ENCODE measurements at places on chromosomes 1 and 21.

GRCh38 chr1:66752000-66752592 is at the start of gene DYNLT5:
DYNLT5 (plus strand) TSS chr1:66752459; CDS start chr1:66754659, 2,200 bp downstream.
- no peak for DNase-seq

- no peak for DNase-seq
Observed at GRCh38 chr1:42914092-42914627, 44.5 kb downstream of the SLC2A1 start.

- no peak for DNase-seq
Observed at GRCh38 chr1:81314513-81315233, 486.1 kb upstream of the ADGRL2 start.

GRCh38 chr1:10905841-10906655 is 106.4 kb upstream of the TARDBP start:
- DNase-seq = no peak

Measured in non-pigmented ciliary epithelial cell (primary cell).